ENCODE measurements at places on chromosomes 4 and X. TPM values are rescaled to one million over a fixed set of nuclear protein-coding genes. Genes with fewer than 3 reads are reported as not detected.

Gene GLRA2
- not detected for total RNA-seq

Gene IQCM
- not detected for total RNA-seq

Gene DIAPH2
- total RNA-seq = 13.7 TPM

Gene PLAC1
- not detected for total RNA-seq

Gene CDX4
- total RNA-seq = not detected

Gene RENBP
- 27.1 TPM for total RNA-seq

Gene ART3
- total RNA-seq = not detected
